ENCODE measurements at places on chromosomes 11 and 22. TPM values are rescaled to one million over a fixed set of nuclear protein-coding genes. Genes with fewer than 3 reads are reported as not detected.

- DNase-seq = peak; percentile 3
These were observed 3.9 kb downstream of the MUS81 start for GRCh38 chr11:65863889-65864705.

DNA sequence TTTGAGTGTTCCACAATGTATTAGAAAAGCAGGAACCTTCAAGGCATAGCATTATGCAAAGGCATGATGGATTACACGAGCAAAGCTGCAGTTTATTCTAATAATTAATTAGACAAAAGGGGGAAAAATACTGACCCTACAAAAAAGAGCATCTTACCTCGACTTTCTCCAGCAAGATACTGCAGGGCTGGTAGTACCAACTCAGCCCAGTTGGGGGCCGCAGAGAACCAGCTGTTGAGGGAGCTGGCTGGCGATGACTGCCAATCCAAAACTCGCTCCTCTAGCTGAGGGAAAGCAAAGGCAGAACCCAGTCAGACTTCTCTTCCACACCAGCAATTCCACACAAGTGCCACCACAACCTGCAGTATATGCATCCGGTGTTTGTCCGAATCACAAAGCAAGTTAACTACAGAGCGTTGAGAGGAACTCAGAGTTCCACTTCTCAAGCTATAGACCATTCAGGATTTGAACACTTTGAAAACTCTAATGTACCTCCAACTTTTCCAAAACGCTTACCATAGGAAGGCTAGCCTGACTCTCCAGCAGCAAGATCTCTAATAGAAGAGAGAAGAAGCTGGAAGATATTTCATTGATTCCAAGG is 13.7 kb downstream of the NFRKB start:
- DNase-seq = no peak

DNA sequence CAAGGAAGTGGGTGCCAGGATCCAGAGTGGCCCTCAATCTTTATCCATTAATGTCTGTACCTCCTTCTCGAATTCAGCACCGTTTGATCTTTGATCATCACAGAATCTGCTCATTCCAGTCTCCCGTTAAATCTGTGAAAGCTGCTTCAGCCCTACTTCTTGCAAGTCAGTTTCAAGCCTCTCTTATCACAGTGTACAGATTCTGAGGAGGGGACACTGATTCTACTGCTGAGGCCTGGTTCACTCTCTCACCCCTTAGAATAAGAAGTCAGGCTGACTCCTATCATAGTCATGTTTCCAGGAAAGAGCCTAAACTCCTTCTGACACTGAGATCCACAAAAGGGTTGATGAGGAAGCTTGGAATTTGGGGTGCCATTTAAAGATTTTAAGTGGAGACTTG is 39.0 kb downstream of the MAML2 start:
- no peak for DNase-seq

C11orf97 gene
- total RNA-seq = not detected

DNA sequence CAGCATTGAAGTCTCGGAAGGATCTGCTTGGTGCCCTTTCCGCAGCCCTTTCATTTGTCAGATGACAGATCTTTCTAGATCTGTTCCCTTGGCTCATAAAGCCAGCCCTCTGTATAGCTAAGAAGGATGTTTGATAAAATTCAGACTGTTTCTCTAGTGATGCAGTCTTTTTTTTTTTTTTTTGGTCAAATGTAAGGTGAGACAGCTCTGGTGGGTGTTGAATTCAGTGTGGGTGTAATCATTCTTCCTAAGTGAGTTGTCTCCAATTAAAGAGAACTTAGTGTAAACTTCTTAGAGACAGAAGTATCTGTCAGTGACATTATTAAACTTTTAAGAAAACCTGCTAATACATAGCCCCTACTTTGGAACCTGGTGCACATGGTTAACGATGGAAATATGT is 53.3 kb downstream of the AAMDC start:
- no peak for DNase-seq

- DNase-seq = no peak
These were observed 4.7 kb upstream of the ARHGAP42 start for GRCh38 chr11:100682247-100682969.

DNA sequence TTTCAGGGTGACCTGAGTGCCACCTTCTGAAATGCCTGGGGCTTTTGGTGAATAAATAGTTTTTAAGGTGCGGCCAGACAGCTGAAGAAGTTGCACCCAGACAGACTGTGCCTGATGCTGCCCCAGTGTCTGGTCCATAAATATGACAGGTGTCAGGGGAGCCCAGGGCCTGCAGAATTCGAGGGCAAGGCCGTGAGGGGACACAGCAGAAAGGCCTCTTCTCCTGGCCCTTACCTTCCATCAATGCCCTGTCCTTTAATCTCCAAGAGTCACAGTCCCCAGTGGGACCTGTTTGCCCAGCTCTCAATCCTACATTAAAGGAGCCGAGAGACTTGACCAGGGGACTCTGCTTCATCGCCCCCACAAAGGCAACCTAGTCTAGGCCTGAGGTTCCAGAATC is 45.7 kb downstream of the NAT10 start:
- no peak for DNase-seq

Data from heart right ventricle (tissue), 16 donors.